Kidney capillary endothelial cell (primary cell): ENCODE measurements at places on chromosomes 5 and 9.
A peak's percentile ranks its signal among the peaks of the same experiment; 100 is the strongest.

- no peak for DNase-seq
Measured at GRCh38 chr9:121917375-121918335, 175.5 kb downstream of the TTLL11 start.

GRCh38 chr9:75504721-75505120, 385.8 kb upstream of the PCSK5 start:
- no peak for DNase-seq

- no peak for DNase-seq
Measured at GRCh38 chr9:109828254-109828653, 48.3 kb downstream of the PALM2AKAP2 start.

DNA sequence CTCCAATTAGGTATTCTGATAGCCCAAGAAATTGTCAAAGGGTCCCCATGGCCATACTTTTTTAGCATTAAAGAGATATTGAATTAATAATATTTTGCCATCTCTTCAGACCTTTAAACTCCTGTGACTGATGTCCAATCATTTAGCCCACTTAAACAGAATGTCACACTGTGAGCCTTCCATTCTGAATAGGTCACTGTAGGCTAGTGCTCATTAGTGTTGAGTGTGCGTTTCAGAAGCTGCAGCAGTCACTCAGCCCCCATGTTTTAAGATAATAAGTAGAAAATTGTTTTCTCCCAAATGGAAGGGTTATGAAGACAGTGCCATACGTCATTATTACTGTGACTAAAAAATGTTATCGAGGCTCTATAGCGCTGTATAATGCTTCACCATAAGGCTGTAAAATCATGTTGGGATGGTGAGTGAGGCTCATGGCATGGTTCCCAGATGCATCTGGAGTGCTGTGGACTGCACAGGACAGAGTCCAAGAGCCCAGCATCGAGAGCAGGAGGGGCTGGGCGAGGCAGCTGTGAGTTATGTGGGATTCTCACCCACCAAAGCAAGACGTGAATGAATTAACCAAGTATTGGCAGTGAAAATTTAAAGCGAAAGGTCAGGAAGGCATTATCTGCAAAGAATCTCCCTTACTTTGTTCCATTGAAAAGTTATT, 2112.9 kb upstream of the WWC1 start:
- no peak for DNase-seq

DNA sequence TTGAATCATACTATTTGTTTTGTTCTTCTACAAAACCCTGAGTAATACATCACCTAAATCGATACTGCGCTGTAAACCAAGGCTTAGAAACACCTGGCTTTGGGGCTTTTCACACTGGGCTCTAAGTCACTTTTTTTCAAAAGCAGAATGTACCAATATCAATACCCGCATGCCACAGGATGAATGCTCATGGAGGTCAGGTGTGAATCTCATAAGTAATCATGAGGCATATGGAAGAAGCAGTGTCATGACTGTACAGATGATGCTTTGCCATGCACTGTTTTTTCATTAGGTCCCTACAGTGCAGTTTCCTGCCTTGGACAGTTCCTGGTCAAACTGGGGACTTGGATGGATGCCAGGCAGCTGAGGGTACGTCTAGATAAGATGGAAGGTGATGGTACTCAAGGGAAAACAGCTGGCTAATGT, 49.0 kb upstream of the ATG10 start:
- DNase-seq, result no peak

DNA sequence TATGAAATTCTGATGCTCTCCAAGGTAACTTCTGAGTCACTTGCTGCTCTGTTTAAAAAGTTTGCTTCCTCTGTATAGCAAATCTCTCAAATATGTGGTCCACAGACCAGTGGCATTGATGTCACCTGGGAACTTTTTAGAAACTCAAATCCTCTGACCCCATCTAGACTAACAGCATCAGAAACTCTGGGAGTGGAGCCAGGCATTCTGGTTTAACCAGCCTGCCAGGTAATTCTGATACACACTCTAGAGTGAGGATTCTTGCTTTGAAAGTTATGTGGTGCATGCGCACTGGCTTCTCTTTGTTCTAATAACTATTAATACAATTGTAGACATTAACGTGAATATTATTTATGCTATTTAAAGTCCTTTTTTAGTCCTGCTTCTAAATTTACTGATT, 298.1 kb downstream of the SLF1 start:
- DNase-seq, result no peak

DNA sequence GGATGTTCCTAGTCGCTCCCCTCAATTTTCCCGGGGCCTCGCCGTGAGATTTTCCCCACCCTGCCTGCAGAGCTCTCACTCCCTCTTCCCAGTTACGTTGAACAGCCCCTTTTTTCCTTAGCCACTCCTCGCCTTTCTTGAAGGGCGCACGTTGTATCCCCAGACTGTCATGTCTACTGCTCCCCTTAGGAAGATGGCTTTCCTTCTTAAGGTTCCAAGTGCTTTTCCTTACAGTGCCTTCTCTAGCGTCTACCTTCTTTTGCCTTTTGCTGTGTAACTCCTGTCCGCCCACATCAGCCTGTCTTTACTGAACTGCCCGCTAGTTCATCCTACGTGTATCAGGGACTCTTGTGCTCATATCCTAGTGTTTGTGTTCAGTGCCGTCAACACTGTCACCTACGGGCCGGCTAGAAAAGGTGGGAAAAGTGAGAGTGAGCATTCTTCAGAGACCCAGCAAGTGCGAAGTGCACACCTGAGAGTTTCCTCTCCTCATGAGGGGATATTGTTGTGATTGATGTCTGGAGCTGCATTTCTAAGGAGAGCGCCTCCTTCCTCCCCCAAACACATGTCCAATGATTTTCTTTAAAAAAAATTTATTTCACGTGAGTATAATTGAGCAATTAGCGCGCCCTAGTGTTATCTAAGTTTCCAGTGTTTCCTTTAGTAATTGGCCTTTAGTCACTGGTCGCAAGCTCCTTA, 764 bp downstream of the CAMLG start:
- DNase-seq, result peak; percentile 36

DNA sequence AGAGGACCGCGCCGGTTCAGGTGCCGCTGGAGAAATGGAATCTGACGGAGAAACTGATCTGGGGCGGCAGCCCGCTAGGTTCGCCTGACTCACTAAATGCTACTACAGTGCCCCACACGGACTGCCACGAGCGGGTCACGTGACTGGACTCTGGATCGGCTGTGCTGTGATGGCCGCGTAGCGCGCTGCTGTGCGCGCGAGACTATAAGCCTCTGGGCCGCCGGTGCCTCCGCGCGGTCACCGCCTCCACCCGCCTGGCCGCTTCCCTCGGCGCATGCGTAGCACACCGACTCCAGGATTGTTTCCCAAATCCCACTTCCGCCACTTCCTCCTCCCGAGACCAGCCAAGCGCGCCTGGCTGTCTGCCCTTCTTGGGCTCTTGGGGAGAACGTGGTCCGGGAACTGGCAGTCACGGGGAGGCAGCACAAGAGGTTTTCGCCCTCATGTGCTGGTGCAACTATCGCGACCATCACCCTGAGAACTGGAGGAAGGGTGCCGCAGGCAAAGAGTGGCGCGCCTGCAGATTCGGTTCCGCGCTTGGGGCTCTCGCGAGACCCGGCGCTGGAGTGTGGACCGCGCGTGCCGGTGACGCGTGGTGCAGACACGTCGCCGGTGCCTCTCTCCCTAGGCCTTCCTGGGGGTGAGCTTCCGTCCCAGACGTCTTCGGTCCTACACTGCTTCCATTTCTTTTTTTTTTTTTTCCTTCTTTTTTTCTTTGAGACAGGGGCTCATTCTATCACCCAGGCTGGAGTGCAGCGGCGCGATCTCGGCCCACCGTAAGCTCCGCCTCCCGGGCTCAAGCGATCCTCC, 35.8 kb upstream of the GLDC start:
- peak; percentile 95 for DNase-seq

DNA sequence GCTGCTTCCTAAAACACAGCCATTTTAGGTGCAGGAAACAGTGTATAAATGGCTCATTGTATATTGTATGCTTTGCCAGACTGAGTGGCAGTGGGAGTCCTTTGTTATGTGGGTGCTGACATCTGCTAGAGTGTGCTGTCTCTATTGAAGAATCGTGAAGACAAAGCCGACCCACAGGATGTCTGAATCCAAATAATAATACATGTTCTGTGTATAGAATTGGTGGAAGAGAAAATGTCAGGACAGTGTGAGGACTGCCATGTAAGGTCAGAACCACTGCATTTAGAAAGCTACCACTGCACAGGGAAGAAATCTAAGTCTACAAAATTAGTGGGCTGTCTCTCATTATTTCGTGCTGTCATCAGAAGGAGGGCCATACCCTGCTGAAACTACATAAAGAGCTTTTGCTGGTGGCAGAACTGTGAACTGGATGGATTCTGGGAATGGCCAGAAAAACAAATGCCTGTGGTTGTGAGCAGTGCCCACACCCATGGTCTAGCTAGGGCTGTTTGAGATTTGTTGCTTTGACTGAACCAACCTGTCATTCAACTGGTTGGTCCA, 2.5 kb downstream of the IL7R start:
- DNase-seq, result peak; percentile 61
